ENCODE measurements at places on chromosomes 1 and 21.

DNA sequence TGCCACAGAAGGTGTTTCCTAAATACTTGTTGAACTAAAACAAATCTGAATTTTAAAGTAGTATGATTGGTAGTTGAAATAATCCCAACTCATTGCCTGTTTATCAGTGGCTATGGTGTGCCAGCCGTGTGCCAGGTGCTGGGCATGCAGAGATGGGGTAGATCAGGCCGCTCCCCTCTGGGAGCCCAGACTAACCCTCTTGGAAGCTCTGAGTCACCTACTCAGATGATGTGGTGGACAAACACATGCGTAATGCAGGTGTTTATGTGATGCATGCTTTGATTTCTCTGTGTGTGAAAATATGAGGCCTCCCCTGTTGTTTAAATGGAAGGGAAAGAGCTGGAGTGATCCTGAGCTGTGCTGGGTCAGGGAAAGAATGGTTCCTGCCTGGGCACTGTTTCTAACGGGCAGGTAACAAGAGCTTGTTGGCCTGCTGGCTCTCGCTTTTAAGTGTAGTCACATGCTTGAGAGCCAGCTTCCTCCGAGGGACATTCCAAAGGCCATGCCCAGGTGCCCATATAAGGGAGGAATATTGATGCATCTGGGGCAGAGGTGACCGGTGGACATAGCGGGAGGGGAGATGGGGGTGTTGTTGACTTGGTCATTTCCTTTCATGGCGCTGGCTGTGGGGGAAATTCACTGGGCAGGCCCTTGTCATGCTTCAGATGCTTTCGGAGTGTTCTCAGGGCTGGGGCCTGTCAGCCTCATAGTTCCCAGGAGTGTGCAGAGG lies 10.2 kb downstream of the MFN2 start:
- no peak for DNase-seq

GRCh38 chr1:172041742-172042141 lies 200.4 kb downstream of the DNM3 start:
- no peak for DNase-seq

GRCh38 chr1:173208868-173209267 lies 1.7 kb upstream of the TNFSF4 start:
- no peak for DNase-seq

DNA sequence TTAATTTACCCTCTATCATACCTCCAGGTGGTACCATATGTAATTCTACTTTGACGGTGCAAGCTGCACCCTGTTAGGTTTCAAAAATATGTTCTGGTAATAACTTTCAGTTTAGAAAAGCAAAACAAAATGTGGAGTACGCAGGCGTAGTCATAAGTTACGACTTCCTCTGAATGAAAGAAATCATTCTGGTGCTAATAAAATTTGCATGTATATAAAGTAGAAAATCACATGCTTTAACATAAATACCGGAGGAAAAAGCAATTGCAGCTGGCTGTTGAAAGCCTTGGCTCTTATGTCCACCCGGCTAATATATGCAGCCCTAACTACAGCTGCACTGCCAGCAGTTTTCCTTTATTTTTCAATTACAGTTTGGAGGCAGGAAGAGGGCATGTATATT lies 65.2 kb upstream of the TMPRSS15 start:
- DNase-seq: no peak

DNA sequence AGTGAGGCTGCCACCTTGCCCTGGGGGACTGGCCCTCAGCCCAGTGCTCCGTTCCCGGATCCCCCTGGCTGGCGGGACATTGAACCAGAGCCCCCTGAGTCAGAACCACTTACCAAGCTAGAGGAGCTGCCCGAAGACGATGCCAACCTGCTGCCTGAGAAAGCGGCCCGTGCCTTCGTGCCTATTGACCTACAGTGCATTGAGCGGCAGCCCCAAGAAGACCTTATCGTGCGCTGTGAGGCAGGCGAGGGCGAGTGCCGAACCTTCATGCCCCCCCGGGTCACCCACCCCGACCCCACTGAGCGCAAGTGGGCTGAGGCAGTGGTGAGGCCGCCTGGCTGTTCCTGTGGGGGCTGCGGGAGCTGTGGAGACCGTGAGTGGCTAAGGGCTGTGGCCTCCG lies 1.3 kb downstream of the TMEM79 start:
- DNase-seq: no peak

DNA sequence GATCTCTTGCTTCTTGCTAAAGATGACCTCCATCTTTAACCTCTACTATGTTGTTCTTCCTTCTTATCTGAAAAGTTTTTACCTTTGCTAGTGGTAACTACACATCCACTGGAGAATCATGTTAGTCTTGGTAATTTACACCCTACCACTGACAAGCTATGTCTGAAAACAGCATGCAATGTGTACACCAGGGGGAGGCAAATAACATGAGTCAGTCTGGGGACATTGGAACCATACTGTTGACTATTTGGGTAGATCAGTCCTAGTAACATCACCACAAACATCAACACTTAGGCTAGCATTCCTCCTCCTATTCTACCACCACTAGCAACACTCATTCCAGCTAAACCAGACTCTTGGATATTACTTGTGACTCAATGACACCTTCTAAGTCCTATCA lies 549.0 kb downstream of the KCNT2 start:
- no peak for DNase-seq

GRCh38 chr1:156346636-156347035 lies 8.3 kb downstream of the TSACC start:
- no peak for DNase-seq

DNA sequence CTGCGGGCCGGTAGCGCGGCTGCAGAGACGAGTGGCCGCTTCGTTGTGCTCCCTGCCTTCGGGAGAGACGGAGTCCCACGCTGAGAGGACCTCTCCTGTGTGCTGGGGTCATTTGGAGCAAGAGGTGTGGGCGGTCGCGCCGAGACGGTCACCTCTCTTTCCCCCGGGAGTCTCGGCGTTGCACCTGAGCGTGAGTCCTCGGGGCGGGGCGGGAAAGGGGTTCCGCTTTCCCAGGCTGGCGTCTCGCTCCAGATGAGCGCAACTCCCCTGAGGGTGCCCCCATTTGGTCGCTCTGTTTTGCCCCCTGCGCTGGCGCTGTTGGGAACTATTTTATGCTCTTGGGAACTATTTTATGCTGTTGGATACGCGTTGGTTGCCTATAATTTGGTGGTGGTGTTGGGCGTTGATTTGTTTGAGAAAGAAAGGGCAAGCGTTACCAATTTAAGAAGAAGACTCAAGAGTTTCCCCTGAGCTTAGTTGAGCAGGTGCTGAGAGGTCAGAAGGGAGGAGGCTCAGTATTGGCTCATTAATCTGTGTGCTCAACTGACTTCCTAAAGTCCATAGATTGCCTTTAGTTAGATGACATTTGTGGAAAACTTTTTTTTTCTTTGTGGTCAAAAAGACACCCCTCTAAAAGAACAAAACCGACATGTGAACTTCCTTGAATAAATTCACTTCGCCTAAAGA lies 683 bp downstream of the LRRC8B start:
- DNase-seq: no peak

DNA sequence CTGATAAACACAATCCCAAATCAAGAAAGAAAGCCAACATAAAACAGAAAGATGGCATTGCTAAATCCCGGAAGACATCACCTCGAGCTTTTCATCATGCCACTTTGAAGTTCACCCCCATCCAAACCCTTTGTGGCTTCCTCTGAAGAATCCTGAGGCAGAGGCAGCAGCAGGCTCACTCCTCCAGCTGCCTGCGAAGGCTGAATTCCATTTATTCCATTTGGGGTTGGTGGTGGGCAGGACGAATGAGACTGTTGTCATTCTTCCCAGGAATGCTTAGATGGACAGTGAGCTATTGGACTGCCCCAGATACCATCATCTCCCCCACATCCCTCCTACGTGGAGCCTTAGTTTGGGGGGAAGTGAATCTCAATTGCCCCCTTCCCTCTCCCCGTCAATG lies 437.5 kb downstream of the SMYD3 start:
- DNase-seq: no peak

- no peak for DNase-seq
Measured at GRCh38 chr1:25068316-25068715, 138.2 kb upstream of the RUNX3 start.

GRCh38 chr21:44521301-44521927 lies 18.6 kb downstream of the KRTAP10-1 start:
- DNase-seq: no peak

GRCh38 chr21:14582934-14583628 lies 37.0 kb upstream of the SAMSN1 start:
- no peak for DNase-seq

GRCh38 chr1:117128323-117129079 lies 7.0 kb upstream of the TRIM45 start:
- DNase-seq: no peak

GRCh38 chr1:1177452-1178206 lies 3.9 kb downstream of the TTLL10 start:
- no peak for DNase-seq
